ENCODE measurements at places on chromosomes 4 and X. TPM values are rescaled to one million over a fixed set of nuclear protein-coding genes. Genes with fewer than 3 reads are reported as not detected.

The FGF5 gene
- 2.6 TPM for total RNA-seq

DNA sequence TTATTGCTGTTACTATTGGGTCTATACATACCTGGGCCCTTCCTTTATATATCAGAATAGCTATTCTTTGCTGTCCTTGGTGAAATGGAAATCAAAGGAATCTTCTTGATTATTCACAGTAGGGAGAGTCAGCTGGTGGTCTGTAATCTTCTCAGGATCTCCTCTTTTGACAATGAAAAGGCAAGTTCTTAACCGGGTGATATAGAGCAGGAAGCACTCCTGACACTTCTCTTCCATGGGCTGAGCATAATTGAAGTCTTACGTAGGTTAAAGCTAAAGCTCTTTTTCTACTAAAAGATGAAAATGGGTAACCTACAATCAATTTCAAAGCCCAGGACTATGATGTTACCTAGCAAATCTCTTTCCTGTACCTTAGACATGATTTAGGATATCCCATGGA is 274.9 kb upstream of the LCORL start:
- no peak overlapping the region for H3K27ac ChIP-seq
- no peak for DNase-seq
- H3K4me3 ChIP-seq: no peak overlapping the region

DNA sequence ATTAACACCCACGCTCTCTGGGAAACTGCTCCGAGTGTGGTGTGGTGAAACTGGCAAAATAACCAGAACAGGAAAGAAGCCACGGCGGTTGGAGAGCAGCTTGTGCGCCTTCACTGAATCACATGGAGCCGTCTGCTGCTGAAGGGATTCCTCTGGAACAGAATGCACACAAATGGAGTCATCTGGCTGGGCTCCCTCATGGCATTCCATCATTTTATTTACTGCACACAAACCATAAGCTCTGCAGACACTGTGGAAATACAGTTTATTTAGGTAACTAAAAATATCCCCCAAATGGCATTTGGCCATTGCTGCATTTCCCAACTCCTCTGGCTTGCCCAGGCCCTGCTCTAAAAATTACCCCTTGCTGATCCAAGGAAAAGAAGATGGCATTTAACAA is 187.0 kb upstream of the S100G start:
- no peak for DNase-seq
- no peak overlapping the region for H3K4me3 ChIP-seq
- H3K27me3 ChIP-seq: no peaks in the 10 kb centered on the region
- H3K4me1 ChIP-seq: peaks cover 31% of the 10 kb centered on the region

GRCh38 chr4:136922066-136922465 is 610.2 kb downstream of the PCDH18 start:
- H3K4me3 ChIP-seq: no peak overlapping the region
- no peak for DNase-seq
- no peaks in the 10 kb centered on the region for H3K36me3 ChIP-seq
- H3K27ac ChIP-seq: no peak overlapping the region

GRCh38 chrX:72086995-72087394 is 44.7 kb downstream of the RTL5 start:
- H3K4me1 ChIP-seq: no peaks in the 10 kb centered on the region
- no peak overlapping the region for H3K4me3 ChIP-seq
- no peaks in the 10 kb centered on the region for H3K27me3 ChIP-seq
- DNase-seq: no peak

The YY2 gene
- total RNA-seq: 2.3 TPM

GRCh38 chr4:110962616-110963015 is 339.7 kb upstream of the PITX2 start:
- no peak for DNase-seq
- no peaks in the 10 kb centered on the region for H3K36me3 ChIP-seq
- peaks cover 62% of the 10 kb centered on the region for H3K27me3 ChIP-seq
- no peaks in the 10 kb centered on the region for H3K4me1 ChIP-seq
- no peak overlapping the region for H3K4me3 ChIP-seq

The MID1 gene
- 21.9 TPM for total RNA-seq

The RPS6KA6 gene
- 4.7 TPM for total RNA-seq

- peaks cover 17% of the 10 kb centered on the region for H3K4me1 ChIP-seq
These were observed 37.6 kb downstream of the DCLK2 start for GRCh38 chr4:150115851-150116250.

- H3K4me3 ChIP-seq: no peak overlapping the region
- DNase-seq: peak; percentile 24
- no peaks in the 10 kb centered on the region for H3K4me1 ChIP-seq
- no peak overlapping the region for H3K27ac ChIP-seq
- H3K27me3 ChIP-seq: no peaks in the 10 kb centered on the region
These were observed 7.8 kb downstream of the GATB start for GRCh38 chr4:151753056-151753455.

DNA sequence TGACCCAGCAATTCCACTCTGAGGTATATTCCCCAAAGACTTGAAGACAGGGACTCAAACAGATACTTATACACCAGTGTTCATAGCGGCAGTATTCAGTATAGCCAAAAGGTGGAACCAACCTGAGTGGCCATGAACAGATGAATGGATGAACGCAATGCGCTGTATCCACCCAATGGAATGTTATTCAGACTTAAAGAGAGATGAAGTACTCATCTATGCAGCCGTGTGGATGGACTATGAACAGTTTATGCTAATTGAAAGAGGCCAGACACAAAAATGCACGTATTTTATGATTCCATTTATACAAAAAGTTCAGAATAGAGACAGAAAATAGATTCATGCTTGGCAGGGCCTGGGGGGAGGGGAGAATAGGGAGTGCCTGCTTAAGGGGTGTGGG is 26.3 kb downstream of the PRPS2 start:
- H3K27me3 ChIP-seq: no peaks in the 10 kb centered on the region
- no peak overlapping the region for H3K27ac ChIP-seq
- no peak for DNase-seq

DNA sequence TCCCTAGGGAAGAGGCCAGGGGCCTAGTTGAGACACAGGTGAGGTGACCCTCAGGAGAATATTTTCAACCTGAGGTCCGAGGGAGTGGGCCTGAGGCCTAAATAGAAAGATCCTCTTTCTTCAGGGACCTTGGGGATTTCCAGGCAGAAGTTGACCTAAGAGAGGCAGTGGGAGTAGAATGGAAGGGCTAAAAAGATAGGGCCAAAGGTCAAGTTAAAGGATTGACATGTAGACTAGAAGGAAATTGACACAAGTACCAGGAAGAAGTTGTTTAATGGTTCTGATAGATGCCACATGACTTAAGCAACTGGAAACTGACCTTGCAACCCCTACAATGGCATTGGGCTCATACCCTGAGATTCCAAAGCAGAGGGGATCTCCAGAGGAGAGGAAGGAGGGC is 76.9 kb downstream of the SHROOM3 start:
- H3K27me3 ChIP-seq: no peaks in the 10 kb centered on the region
- H3K27ac ChIP-seq: no peak overlapping the region
- peaks cover 5% of the 10 kb centered on the region for H3K4me1 ChIP-seq
- no peak for DNase-seq

- no peaks in the 10 kb centered on the region for H3K4me1 ChIP-seq
- H3K4me3 ChIP-seq: no peak overlapping the region
- no peak overlapping the region for H3K27ac ChIP-seq
- H3K36me3 ChIP-seq: peaks cover 23% of the 10 kb centered on the region
These were observed 70.3 kb downstream of the POLA1 start for GRCh38 chrX:24763989-24764388.

All from PC-3 (cell line).